ENCODE measurements at places on chromosomes 12 and 14.

DNA sequence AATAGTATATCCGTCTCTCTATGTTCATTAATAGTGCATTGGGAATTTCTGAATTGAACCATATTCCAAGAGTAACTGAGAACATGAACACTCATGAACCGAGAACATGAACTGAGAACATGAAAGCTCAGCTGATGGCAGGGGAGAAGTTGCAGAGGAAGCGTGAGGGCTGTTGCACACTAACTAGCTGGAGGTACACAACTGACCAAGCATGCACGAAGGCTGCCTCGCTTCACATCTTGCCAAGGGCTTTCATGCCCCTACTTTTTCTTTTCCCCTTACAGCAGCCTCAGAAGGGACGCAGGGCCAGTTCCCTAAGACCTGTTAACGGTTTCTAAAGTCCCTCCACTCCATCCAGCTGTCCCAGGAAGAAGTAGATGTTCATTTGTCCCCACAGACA, 4.3 kb downstream of the RNASE1 start:
- DNase-seq, result no peak

DNA sequence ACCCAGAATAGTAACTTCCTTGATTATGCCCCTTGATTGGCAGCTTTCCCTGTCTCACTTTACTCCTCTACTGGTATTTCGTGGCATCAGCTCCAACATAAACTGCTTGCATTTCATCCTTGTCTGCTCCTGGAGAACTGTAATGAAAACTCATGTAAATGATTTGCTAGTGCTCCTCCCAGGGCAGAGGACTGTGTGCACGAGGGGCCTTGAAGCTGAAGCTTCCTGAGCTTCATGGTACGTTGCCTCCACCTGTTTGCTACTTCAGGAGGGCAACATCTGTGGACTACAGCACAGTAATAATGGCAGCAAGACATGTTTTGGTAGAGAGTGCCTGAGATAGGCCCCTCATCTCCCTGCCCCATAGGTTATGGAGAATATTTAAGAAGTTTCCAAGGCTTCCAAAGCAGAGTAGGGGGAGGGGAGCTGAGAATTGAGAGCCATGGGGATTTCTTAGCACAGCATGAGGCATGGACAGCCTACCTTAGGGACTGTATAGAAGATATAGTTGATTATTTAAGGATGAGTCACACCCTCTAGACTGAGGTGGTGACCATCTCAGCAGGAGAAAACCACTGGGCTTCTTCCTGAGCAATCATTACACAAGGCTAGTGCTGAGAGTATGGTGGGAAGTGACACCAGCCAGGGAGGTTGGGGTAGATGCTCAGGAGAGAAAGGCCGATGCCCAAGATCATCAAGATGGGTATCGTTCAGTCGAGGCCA, 29.5 kb downstream of the CCDC198 start:
- DNase-seq, result no peak

- no peak for DNase-seq
Measured at GRCh38 chr12:43282106-43282505, 269.9 kb downstream of the ADAMTS20 start.

DNA sequence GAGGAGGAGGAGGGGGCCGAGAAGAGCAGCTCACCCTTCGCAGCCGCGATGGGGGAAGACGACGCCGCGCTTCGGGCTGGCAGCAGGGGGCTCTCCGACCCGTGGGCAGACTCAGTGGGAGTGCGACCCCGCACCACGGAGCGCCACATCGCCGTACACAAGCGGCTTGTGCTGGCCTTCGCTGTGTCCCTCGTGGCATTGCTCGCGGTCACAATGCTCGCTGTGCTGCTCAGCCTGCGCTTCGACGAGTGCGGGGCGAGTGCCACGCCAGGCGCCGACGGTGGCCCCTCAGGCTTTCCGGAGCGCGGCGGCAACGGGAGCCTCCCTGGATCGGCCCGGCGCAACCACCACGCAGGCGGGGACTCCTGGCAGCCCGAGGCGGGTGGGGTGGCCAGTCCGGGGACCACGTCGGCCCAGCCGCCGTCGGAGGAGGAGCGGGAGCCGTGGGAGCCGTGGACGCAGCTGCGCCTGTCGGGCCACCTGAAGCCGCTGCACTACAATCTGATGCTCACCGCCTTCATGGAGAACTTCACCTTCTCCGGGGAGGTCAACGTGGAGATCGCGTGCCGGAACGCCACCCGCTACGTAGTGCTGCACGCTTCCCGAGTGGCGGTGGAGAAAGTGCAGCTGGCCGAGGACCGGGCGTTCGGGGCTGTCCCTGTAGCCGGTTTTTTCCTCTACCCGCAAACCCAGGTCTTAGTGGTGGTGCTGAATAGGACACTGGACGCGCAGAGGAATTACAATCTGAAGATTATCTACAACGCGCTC, 745 bp downstream of the TRHDE start:
- no peak for DNase-seq

- no peak for DNase-seq
Measured at GRCh38 chr12:19988459-19988873, 379.9 kb upstream of the PDE3A start.

- DNase-seq, result no peak
Measured at GRCh38 chr12:77606348-77606747, 224.3 kb upstream of the NAV3 start.

DNA sequence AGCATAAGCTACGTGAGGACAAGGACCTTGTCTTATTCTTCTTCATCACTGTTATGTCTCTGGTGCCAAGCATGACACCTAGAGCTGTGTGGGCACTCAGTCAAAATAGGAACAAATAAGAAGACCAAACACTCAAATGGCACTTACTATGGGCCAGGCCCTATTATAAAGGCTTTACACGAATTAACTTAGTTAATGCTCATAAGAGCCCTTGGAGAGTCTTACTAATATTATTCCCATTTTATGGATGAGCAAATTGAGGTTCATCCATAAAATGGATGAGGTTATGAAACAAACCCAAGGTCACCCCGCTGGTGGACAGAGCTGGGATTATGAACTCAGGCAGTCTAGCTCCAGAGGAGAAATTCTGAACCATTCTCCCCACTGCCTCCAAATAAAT, 47.7 kb downstream of the ISCA2 start:
- DNase-seq, result no peak

- no peak for DNase-seq
Measured at GRCh38 chr14:100386121-100386520, 63.0 kb downstream of the SLC25A47 start.

GRCh38 chr12:127640181-127640886, 626.6 kb upstream of the TMEM132C start:
- peak; percentile 26 for DNase-seq

DNA sequence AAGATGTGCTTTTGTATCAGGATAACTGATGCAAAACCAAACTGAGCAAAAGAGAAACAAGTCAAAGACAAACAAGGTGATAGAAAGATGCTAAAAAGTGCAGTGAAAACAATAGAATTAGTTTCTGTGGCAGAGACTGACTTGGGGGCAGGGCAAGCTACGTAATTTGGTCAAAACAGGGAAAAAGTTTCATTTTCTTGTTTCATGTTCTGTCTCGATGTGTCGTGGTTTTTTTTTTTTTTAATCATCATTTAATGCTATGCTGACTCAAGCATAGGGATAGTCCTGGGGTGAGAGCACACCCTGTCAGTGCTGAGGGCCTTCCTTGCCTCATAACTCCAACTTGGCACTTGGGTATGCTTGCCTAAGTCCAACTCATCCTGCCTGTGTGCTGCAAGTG, 144.1 kb upstream of the PTPRQ start:
- DNase-seq, result no peak

Data from skeletal muscle cell (primary cell).